Fibroblast of the conjunctiva (primary cell): ENCODE measurements at places on chromosomes 2 and 18.

GRCh38 chr2:143558665-143559064, 429.4 kb downstream of the ARHGAP15 start:
- DNase-seq = peak; percentile 35

DNA sequence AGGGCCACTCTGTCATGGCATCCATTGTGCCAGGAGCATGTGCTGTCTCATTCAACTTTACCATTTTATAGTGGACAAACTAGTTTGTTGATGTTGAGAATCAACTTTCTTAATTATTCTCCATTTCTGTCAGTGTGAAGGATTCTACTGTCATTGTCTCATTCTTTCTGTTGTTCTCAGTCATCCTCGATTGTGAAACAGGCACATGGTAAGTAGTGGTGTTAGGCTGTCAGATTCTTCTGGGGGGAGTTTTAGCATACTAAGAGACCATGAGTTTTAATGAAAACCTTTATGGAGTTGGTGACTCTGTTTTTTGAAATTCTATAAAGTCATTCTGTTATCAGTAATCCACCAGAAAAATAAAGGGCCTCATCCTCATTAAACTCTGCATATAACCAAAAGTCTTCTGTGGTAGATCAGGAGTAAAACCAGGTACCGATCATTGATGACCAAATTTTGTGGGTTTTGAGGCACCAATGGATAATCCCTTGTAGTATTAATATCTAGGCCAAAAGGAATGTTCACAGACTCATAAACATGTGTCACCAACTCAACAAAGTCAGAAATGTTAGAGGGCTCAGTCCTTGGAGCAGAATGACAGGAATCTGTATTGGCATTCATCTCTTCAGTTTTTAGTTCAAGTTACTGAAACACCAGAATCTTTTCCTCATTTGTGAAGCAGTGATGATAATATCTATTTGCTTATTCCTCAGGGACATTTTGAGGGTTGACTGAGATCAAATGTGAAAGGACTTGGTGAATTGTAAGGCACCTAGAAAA, 73.2 kb downstream of the CERS6 start:
- DNase-seq = no peak

DNA sequence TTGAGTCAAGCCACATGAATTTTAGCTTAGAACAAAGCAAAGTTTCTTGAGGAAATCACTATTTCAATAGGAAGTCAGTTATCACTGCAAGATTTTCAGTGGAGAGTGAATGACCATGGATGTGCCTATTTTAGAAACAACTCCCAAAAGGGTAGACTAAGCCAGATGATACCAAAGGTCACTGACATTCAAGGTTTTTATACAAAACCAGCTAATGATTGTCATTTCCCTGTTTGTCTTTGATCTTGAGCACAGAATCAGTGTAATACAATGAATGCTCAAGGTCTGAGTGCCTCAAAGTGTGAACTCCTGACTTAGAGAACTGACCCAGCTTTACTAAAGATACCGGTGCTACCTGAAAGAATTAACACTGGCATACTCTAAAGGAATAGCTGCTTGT, 60.5 kb downstream of the CDH2 start:
- no peak for DNase-seq

DNA sequence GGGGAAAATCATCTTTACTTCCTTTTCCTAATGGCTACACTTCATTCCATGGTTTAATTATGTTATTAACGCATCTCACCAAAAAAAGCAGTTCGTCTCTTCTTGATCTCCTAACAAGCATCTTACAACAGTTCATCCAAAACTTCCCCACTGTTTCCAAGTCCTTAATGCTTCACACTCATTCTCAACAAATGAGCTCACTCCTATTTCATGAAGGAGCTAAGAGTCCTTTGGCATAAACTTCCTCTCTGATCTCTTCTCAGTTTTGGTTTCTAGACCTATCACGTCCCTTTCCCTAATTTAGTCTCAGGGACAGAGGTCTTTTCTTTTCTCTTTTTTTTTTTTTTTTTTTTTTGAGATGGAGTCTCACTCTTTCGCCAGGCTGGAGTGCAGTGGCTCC, 205.9 kb upstream of the SLC39A10 start:
- DNase-seq = no peak

GRCh38 chr2:234401426-234401825, 95.5 kb downstream of the ARL4C start:
- no peak for DNase-seq

DNA sequence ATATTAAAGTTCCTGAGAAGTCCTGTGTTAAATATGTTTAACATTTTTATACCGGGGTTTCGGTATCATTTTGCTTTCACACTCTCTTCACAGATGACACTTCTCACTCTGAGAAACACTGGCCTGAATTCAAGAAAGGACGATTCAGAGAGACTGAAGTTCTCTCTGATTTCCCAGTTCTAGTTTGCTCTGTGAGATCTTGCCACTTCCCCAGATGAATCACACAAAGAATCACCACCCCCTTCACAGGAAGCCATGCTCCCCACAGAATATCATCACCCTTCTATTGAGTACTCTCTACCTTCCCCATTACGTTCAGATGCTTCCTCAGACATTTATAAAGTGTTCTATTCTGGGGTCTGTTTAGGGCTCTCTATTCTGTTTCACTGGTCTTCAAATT, 16.1 kb upstream of the CD207 start:
- no peak for DNase-seq

DNA sequence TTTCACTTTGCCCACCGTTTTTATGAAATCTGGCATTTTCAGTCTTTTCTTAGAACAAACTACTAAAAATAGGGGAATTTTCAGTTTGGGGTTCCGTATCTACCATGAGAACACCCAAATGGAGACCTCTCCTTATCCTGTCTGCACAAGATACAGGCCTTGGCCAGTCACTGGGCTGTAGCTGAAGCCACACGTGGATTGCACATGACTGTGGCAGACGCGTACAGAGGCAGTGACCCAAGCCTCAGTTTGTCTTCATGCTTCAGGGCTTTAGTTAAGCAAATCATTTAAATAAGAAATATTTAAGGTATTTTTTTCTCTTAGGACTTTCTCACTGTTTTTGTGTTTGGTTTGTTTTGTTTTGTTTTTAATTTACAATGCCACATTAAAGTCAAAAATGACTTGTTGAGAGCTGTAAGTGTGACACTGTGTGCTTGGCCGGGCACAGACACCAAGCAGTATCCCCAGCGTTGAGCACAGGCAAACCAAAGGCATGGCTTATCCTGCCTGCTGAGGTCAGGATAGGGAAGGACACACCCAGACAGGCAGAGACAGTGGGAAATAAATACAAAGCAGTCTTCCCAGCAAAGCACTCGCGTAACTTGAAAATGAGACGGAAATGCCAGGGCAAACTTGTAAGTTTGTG, 53.3 kb downstream of the TRAPPC12 start:
- DNase-seq = no peak

GRCh38 chr2:234231460-234231859, 181.0 kb downstream of the SPP2 start:
- DNase-seq = no peak

GRCh38 chr2:71417300-71418202, 35.8 kb upstream of the DYSF start:
- no peak for DNase-seq

GRCh38 chr2:128577141-128577930, 258.7 kb upstream of the HS6ST1 start:
- no peak for DNase-seq

- no peak for DNase-seq
Measured at GRCh38 chr18:59733421-59733820, 36.2 kb upstream of the CCBE1 start.

- no peak for DNase-seq
Measured at GRCh38 chr2:143085125-143085784, 44.0 kb upstream of the ARHGAP15 start.

GRCh38 chr2:65366595-65367125, 65.7 kb downstream of the SPRED2 start:
- peak; percentile 91 for DNase-seq

DNA sequence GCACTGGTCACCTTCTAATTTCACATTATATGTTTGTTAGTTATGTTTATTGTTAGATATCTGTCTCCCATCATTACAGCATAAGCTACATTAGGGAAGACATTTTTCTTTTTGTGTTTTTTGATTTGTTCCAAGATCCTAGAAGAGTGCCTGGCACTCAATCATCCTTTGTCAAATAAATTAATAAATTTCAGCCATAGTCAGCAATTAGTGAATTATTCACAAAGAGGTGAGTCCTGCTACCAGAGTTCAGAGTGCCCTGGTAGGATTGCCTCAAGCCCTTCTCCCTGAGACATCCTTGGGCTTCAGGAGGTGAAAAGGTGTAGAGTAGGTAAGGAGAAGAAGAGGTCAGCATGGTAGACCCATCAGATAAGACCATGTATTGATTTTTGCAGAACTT, 186.2 kb upstream of the CTAGE1 start:
- DNase-seq = no peak

GRCh38 chr2:241844066-241844728, 14.5 kb downstream of the PDCD1 start:
- no peak for DNase-seq
